ENCODE measurements at places on chromosomes 3 and 15. TPM values are rescaled to one million over a fixed set of nuclear protein-coding genes. Genes with fewer than 3 reads are reported as not detected.

UCN2 gene
- total RNA-seq: not detected

SAMMSON gene
- not detected for total RNA-seq

SLC4A7 gene
- 41.8 TPM for total RNA-seq

ATP8B4 gene
- 3.4 TPM for total RNA-seq

ELL3 gene
- total RNA-seq: 2.4 TPM

C3orf18 gene
- 15.9 TPM for total RNA-seq

GRCh38 chr15:37072181-37072580 is 28.2 kb downstream of the MEIS2 start:
- no peaks in the 10 kb centered on the region for H3K36me3 ChIP-seq
- no peak for DNase-seq
- H3K4me3 ChIP-seq: no peak overlapping the region
- no peaks in the 10 kb centered on the region for H3K4me1 ChIP-seq
- H3K27ac ChIP-seq: no peak overlapping the region
- peaks cover 16% of the 10 kb centered on the region for H3K27me3 ChIP-seq

- H3K27ac ChIP-seq: no peak overlapping the region
- peaks cover 3% of the 10 kb centered on the region for H3K36me3 ChIP-seq
- DNase-seq: no peak
Observed at GRCh38 chr15:101441696-101442095, 47.8 kb downstream of the PCSK6 start.

GRCh38 chr3:195790901-195791300 is 20.8 kb downstream of the MUC4 start:
- peaks cover 6% of the 10 kb centered on the region for H3K27me3 ChIP-seq
- DNase-seq: no peak
- no peak overlapping the region for H3K27ac ChIP-seq
- H3K4me1 ChIP-seq: peaks cover 27% of the 10 kb centered on the region

DNA sequence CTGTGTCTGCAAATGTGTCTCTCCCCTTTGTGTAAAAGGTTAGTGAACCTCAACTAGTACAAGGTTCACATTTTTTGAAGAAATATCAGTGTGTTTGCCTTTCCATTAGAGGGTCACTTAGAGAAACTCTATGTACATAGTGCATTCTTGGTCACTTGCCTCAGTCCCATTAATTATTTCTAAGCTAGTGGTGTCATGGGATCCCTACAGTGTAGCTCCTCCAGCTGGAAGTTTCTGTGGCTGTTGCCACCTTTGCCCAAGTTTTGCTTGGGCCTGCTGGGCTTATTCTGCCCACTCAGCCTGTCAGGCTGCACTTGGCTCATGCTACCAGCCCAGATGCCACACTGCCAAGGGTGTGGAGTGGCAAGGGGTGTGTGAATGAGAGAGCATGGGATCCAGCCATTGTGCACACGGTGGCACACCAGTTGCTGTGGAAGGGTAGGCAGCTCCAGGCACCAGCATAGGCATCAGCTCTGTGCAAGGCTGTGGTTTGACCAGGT is 161.7 kb downstream of the ARPP21 start:
- H3K4me1 ChIP-seq: no peaks in the 10 kb centered on the region
- no peaks in the 10 kb centered on the region for H3K36me3 ChIP-seq
- no peak for DNase-seq

DNA sequence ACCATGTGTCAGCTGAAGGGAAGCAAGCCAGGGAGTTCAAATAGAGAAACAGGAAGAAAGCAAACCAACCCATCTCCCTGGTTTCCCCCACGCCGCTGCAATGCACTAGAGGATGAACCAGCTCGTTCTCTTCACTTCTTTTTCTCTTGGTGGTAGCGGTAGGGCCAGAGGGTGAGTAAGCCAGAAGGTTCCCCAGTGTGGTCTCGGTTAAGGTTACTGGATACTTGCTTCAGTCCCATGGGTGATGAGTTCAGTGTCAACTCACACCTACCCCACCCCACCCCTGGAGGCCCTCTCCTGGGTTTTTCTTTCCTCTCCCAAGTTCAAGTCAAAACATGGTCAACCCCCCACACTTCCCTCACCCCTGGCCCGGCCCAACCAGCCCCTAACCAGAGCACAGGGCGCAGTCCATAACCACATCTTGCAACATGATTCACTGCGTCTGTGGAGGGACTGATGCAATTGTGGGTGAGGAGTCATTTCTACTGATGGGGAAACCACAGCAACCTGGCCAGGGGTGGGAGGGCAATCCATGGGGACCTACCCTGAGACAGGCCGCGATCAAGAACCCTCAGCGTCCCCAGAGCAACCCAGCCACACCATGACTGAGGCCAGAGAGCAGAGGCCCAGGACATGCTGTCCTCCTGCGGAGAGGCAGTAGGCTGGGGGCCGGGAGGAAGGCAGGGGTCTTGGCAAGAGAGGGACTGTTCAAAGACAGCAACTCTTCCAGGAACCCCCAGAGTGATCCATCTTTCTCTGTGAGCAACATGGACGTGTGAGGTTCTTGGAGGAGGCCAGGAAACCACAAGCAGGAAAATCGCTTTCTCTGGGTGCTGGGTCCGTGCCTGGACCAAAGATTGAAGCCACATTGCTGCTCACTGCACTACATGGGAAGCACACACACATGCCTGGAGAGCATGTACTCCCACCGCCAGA is 276.6 kb downstream of the UACA start:
- peaks cover 44% of the 10 kb centered on the region for H3K4me1 ChIP-seq
- peak; percentile 87 for DNase-seq
- no peaks in the 10 kb centered on the region for H3K36me3 ChIP-seq
- peaks cover 52% of the 10 kb centered on the region for H3K27me3 ChIP-seq
- H3K4me3 ChIP-seq: peak overlapping the region; percentile 15
- peak overlapping the region; percentile 73 for H3K27ac ChIP-seq

DNA sequence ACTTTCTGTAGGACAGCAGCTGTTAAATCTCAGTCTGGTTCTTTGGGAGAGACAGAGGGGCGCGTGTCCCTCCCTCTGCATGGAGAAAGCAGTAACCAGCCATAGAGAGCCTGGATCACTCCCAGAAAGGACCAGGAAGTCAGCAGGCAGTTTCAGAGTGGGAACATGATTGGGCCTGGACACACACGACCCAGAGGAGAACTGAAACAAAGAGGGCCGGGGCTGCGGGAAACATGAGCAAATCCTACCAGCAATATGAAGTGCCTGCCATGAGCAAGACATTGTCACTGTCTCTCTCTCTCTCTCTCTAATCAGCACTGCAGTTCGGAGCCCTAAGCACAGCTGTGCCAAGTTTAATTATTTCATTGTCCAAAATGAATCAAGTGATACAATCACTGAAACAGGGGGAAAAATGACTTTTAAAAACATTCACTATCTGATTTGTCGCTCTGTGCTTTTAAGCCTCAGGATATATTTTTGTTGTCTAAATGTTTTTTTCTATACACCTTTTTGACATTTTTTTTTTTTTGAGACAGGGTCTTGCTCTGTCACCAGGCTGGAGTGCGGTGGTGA is 17.6 kb downstream of the MUC13 start:
- no peaks in the 10 kb centered on the region for H3K4me1 ChIP-seq
- H3K27me3 ChIP-seq: peaks cover 3% of the 10 kb centered on the region
- H3K4me3 ChIP-seq: no peak overlapping the region
- no peak overlapping the region for H3K27ac ChIP-seq
- DNase-seq: no peak
- no peaks in the 10 kb centered on the region for H3K36me3 ChIP-seq

- H3K4me3 ChIP-seq: no peak overlapping the region
- peaks cover 4% of the 10 kb centered on the region for H3K27me3 ChIP-seq
- peaks cover 5% of the 10 kb centered on the region for H3K4me1 ChIP-seq
- DNase-seq: no peak
- H3K27ac ChIP-seq: no peak overlapping the region
Observed at GRCh38 chr3:98188545-98188944, 22.0 kb downstream of the OR5H15 start.

DNA sequence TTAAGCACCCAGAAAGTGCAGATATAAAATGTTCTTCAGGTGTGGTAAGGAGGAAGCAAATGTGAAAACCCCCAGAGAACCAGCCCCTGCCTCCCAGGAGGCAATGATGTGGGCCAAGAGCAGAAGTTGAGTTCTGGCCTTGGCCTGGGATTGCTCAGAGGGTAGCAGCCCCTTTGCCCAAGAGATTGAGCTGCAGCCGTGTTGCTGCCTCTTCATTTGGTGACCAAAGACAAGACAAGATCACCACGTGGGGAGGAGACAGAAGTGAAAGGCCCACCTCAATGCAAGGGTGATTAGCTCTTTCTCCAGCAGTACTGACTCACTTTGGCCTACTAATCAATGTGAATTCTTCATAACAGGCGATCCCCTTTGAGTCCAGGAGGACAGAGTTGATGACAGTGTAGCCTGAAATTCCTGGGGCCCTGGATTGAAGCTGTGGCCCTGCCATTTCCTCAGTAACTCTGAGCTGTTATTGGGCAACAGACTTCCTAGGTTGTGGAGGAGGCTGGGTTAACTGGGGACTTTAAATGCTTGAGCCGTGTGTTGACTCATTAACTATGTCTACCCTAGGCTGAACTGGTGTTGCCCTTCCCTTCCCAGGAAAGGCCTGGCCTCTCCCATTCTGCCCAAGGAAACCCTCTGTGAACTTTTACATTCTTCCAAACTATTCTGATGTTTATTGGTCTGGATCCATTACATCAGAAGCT is 86.5 kb downstream of the ST6GAL1 start:
- no peak for DNase-seq
- H3K4me1 ChIP-seq: peaks cover 50% of the 10 kb centered on the region
- H3K36me3 ChIP-seq: peaks cover 6% of the 10 kb centered on the region
- no peaks in the 10 kb centered on the region for H3K27me3 ChIP-seq
- no peak overlapping the region for H3K4me3 ChIP-seq
- no peak overlapping the region for H3K27ac ChIP-seq

- H3K4me3 ChIP-seq: no peak overlapping the region
- H3K4me1 ChIP-seq: no peaks in the 10 kb centered on the region
- DNase-seq: no peak
- no peaks in the 10 kb centered on the region for H3K27me3 ChIP-seq
Observed at GRCh38 chr3:13636874-13637273, 87.9 kb downstream of the FBLN2 start.

DNA sequence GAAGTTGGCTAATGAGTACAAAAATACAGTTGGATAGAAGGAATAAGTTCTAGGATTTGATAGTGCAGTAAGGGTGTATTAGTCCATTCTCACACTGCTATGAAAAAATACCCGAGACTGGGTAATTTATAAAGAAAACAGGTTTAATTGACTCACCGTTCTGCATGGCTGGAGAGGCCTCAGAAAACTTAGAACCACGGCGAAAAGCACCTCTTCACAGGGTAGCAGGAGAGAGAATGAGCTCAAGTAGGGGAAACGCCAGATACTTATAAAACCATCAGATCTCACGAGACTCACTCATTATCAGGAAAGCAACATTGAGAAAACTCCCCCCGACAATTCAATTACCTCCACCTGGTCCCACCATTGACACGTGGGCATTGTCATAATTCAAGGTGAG is 483.3 kb downstream of the TUSC7 start:
- H3K27me3 ChIP-seq: no peaks in the 10 kb centered on the region
- H3K27ac ChIP-seq: no peak overlapping the region
- no peaks in the 10 kb centered on the region for H3K36me3 ChIP-seq
- H3K4me1 ChIP-seq: no peaks in the 10 kb centered on the region

DNA sequence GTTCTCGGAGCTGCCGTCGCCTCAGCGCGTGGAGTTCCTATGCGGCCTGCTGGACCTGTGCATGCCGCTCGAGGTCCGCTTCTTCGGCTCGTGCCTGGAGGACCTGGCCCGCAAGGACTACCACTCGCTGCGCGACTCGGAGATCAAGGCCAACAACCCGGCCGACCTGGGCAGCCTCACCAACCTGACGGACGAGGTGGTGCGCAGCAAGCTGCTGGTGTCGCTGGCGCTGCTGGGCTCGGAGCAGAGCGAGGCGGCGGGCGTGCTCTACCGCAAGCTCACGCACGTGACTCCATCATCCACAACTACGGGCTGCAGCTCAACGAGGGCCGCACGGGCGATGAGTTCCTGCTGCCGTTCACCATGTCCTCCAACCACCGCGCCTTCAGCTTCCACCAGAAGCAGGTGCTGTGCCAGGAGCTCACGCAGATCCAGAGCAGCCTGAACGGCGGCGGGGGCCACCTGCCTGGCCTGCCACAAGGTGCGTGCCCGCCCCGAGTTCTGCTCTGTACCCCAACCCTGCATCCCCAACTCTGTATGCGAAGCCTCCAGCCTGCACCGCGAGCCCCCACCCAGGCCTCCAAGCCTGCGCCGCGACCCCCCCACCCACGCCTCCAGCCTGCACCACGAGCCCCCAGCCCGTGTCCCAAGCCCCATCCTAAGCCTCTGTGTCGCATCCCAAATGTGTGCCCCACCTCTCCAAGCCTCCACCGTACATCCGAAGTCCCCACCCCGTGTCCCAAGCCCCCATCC is 178.2 kb downstream of the OR4M2 start:
- H3K4me1 ChIP-seq: peaks cover 28% of the 10 kb centered on the region
- peaks cover 56% of the 10 kb centered on the region for H3K27me3 ChIP-seq
- no peak for DNase-seq
- H3K27ac ChIP-seq: no peak overlapping the region

GRCh38 chr3:72786668-72787067 is 61.6 kb downstream of the SHQ1 start:
- no peak for DNase-seq
- H3K4me1 ChIP-seq: peaks cover 11% of the 10 kb centered on the region
- peaks cover 24% of the 10 kb centered on the region for H3K36me3 ChIP-seq
- H3K27ac ChIP-seq: no peak overlapping the region

DNA sequence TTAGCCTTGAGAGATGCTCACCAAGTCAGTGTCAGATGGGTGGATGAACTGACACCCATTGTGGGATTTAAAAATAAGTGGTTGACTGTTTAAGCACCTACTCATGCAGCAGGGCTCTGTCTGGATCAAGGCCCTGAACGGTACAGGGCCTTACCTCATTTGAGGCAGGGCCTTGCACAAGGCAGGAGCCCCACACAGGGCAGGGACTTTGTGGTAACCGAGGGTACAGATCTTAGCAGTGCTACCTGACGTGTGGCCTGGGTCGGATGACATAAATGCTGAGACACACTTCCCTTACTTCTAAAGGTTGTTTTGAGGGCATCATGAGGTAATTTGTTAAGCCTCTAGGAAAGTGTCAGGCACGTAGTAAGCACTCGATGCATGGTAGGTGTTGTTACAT is 59.5 kb upstream of the PLXNA1 start:
- H3K36me3 ChIP-seq: peaks cover 13% of the 10 kb centered on the region
- H3K4me1 ChIP-seq: no peaks in the 10 kb centered on the region
- no peak overlapping the region for H3K27ac ChIP-seq
- no peak overlapping the region for H3K4me3 ChIP-seq

GRCh38 chr3:12878141-12878574 is 36.8 kb upstream of the RPL32 start:
- H3K4me3 ChIP-seq: no peak overlapping the region
- no peaks in the 10 kb centered on the region for H3K36me3 ChIP-seq
- no peaks in the 10 kb centered on the region for H3K4me1 ChIP-seq
- no peak for DNase-seq
- H3K27me3 ChIP-seq: peaks cover 18% of the 10 kb centered on the region

DNA sequence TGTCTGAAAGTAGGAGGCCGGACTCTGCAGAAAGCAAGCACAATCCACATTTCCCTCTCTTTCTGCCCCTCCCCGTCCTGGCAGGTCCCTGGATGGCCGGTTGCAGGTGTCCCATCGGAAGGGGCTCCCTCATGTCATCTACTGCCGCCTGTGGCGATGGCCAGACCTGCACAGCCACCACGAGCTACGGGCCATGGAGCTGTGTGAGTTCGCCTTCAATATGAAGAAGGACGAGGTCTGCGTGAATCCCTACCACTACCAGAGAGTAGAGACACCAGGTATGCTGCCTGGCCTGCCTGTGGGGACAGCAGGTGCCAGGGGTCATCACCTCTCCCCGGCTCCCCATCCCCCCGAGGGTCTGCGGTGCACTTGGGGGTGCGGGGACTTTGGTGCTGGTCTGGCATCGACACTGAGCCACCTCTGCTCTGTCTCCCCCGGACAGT is 89.6 kb downstream of the AAGAB start:
- H3K36me3 ChIP-seq: peaks cover 4% of the 10 kb centered on the region
- no peaks in the 10 kb centered on the region for H3K27me3 ChIP-seq
- H3K4me3 ChIP-seq: no peak overlapping the region

All from activated naive CD8-positive, alpha-beta T cell treated with anti-CD3 and anti-CD28 coated beads for 36 hours (primary cell).